ENCODE measurements at places on chromosomes 2 and 18.

- no peak for DNase-seq
Measured at GRCh38 chr18:63266888-63267790, 52.4 kb downstream of the BCL2 start.

DNA sequence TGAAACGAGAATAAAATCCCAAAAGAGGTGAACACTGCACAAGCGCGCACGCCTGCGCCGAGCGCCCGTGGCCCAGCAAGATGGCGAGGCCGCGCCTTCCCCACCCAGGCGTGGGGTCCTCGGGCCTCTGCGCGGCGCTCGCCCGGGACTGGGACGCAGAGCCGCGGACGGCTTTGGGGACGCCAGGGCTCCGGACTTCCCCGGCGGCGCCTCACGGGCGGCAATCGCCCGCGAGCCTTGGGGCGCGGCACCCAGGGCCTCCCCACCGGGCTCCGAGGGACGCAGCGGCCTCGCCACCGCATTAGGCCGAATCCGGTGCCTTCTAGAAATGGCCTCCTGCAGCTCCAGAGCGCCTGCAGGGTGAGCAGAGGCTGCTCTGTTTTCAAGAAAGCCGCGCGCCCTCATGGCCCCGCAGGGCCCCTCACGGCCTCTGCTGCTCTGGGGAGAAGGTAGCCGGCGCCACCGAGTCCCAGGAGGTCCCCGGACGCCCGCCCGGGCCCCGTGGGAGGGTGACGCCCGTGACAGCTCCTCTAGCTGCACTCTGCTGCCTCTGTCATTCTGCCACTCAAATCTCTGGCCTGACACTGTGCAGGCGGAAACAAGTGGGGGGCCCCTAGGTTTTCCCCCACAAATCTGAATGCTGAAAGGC lies 35.9 kb upstream of the POMC start:
- no peak for DNase-seq

- no peak for DNase-seq
Measured at GRCh38 chr2:26904839-26905238, 56.9 kb downstream of the DPYSL5 start.

DNA sequence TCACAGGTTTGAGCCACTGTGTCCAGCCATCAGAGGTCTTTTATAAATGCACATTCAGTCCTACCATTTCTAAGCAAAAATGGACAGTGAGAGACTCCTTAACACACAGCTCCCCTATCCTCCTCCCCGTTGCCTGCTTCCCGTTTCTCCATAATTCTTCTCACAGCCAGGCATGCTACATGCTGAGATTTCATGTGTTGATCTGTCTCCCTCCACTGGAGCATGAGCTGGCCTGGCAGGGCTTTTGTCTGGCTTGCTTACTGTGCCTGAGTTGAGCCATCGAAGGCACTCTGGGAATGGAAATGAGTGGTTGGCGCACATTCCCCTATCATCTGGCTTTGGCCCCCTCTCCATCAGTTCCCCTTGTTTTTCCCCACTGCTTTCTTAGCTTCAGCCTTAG lies 413.5 kb downstream of the PTPRM start:
- no peak for DNase-seq

- no peak for DNase-seq
Measured at GRCh38 chr2:32061973-32062861, 1.1 kb upstream of the SPAST start.
